ENCODE measurements at places on chromosomes 11 and 22.

- DNase-seq = no peak
Observed at GRCh38 chr22:20526628-20527355, 19.4 kb downstream of the MED15 start.

- no peak for DNase-seq
Observed at GRCh38 chr11:1219834-1220815, 2.7 kb upstream of the MUC5B start.

DNA sequence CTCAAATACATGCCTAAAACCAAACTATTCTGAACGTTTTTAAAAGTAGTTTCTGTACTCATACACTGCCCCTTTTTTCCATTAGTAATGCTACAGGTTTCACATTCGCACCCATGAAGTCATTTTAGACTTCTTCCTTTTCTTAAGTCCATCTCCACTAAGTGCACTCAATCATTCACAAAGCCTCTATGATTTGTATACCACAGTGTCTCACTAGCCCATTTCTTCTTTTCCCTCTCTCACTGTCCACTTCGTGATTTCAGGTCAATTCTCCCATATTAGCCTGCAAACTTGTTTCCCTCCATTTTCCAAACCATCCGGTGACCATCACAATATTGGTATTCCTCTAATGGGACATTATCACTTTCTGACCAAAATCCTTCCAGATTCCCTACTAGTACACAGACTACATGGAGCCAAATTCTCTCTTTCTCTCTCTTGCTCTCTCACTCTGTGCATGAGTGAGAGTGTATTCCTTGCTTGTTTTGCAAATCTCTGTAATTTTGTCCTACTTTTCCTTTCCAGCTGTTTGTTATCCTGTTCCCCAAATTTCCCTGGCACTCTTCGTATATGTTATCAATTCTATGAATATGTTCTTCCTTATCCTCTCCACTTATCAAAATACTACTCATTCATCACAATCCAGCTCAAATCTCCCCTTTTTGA, 3.4 kb upstream of the ZC3H12C start:
- no peak for DNase-seq

DNA sequence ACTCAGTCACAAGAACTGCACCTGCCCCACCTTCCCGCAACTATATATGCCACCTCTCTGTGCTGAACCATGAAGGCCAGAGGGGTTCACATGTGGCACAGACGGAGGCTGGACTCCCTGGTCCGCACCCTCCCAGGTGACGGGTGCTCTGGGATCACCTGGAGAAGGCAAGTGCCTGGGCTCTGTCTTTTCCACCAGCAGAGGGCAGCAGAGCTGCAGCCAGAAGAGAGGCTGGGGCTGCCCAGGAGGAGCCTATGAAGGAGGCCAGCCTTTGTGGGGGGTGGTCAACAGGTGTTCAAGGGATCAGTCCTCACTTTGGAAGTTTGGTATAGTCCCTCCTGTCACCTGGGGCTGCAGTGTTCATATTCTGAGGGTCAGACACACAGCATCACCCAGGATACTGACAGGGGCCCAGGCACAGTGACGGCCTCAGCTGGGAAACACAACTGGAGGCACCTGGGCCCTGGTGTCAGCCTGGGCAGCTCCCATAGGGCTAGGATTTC, 39.2 kb upstream of the IGLL5 start:
- DNase-seq = peak; percentile 33

- peak; percentile 3 for DNase-seq
Observed at GRCh38 chr11:123702139-123702538, 39.3 kb downstream of the ZNF202 start.

- DNase-seq = no peak
Observed at GRCh38 chr11:22467248-22467647, 129.1 kb downstream of the SLC17A6 start.
